EH (cell line): ENCODE measurements at places on chromosomes 5 and 9.
A peak's percentile ranks its signal among the peaks of the same experiment; 100 is the strongest.

- DNase-seq: peak; percentile 97
Measured at GRCh38 chr9:14366076-14366475, 52.1 kb upstream of the NFIB start.

- DNase-seq: no peak
Measured at GRCh38 chr5:58620336-58620735, 37.5 kb downstream of the RAB3C start.

DNA sequence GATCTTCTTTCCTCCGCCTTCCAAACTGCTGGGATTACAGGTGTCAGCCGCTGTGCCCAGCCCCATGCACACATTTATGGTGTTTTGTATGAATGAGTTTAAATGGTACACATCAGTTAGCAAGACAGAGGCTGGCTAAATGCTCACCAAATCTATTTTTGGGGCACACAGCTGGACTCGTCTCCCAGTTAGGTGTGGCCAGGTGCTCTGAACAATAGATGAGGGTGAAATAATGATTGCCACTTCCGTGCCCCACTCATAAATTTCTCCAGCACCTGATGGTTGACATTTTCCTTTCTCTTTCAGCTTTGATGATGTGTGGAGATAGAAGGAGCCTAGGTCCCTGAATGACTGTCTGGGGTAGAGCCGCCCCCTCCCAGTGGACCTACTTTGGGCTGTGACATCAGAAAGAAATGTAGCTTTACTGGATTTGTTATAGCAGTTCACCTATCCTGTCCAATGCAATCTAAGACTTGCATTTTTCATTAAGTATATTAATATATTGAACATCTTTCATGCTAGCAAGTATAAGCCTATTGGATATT is 8.6 kb upstream of the RAPGEF1 start:
- no peak for DNase-seq

- DNase-seq: no peak
Measured at GRCh38 chr5:27911216-27911615, 872.8 kb upstream of the CDH9 start.

GRCh38 chr9:34375901-34376595 is 650 bp downstream of the MYORG start:
- peak; percentile 20 for DNase-seq

GRCh38 chr5:55313870-55314617 is 6.3 kb downstream of the MTREX start:
- DNase-seq: no peak

DNA sequence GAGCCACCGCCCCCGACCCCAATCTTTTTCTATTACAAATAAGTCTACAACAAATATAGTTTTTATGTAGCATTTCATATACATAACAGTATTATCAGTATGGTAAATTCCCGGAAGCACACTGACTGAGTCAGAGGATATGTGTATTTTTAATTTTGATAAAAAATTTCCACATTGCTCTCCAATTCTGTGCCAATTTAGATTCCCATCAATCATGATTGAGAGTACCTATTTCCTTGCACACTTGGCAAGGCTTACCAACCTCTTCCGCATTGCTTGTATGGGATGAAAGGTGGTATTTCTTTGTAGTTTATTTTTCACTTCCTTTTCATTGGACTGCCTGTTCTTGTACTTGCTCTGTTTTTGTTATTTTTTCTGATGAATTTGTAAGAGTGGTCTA is 204.6 kb downstream of the RFX3 start:
- no peak for DNase-seq

DNA sequence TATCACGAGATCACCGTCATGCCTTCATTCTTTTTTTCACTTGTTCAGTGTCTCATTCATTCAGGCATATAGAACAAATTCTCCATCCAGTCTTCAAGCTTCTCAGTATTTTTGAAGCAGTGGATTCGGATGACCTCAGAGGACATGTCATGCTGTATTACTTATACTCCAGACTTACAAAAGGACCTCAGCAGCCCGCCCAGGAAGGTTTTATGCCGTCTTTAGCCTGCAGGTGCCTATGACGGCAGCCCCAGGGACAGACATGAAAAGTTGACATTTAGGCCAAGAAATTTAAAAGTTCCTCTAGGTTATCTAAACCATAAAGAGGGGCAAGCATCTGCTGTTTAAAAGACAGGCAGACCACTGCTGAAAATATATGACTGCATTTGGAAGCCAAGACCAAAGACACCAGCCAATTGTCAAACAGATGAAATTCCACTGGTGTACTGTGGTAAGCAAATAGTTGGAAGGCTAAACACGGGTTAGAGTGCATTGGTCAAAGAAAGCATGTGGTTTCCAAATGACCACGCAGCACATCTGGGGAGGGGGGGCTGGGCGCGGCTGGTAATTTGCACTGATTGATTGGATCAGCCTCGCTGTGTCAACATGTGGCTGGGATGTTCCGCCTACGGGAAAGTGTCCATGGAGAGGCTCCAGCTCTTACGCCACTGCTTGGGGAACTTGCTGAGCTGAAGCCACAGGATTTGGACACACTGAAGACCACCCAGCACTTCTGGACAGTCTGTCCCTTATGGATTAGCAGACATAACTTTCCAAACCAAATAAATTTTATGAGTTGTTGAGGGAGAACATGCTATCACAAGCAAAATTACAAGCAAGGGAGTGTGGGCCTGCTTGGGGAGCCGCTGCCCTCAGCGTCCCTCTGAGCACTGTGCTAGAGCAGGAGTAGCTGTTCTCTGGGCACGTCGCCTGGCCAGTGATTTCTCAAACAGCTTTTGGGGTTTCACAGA is 173.6 kb downstream of the FANCC start:
- peak; percentile 30 for DNase-seq

GRCh38 chr9:68981789-68982188 is 32.1 kb downstream of the PRKACG start:
- DNase-seq: peak; percentile 18

GRCh38 chr9:33917036-33917435 is 100.1 kb downstream of the UBE2R2 start:
- no peak for DNase-seq

DNA sequence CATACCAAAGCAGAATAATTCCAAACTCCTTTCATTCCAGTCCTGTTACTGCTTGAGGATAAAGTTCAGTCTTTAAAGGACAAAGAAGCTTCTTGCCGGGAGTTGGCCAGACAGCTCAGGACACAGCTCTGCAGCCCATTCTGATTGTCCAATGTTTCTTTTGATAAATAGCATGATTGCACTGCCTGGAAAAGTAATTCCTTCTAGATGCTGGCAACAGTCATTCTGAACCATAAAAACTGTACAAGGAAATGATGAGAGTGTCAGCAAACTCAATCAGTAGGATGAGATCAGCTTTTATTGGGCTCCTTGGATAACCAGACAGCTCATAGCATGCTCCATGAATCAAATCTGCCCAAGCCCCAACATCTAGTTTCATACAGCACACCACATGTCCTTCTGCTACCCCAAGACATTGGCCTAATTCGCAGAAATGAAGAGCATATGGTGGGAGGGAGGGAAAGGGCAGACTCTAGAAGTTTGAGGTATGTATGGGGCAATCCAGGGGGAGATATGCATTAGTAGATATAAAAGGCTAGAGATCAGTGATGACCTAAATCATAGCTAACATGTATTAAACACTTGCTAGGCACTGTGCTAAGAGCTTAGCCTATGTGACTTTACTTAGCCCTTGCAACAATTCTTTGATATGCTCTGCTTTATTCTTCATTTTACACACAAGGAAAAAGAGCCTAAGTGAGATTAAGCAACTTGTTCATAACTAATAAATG is 219.9 kb upstream of the NREP start:
- DNase-seq: peak; percentile 87

DNA sequence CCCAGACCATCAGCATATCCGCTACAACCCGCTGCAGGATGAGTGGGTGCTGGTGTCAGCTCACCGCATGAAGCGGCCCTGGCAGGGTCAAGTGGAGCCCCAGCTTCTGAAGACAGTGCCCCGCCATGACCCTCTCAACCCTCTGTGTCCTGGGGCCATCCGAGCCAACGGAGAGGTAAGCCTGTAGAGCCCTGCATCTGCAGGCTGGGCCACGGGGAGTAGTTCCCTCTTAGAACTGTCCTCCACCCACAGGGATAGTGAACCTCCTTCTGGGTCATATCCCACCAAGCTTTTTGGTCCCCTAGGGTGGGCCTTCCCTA is 569 bp downstream of the GALT start:
- no peak for DNase-seq

- no peak for DNase-seq
Measured at GRCh38 chr9:35718721-35719511, 13.1 kb downstream of the TLN1 start.

DNA sequence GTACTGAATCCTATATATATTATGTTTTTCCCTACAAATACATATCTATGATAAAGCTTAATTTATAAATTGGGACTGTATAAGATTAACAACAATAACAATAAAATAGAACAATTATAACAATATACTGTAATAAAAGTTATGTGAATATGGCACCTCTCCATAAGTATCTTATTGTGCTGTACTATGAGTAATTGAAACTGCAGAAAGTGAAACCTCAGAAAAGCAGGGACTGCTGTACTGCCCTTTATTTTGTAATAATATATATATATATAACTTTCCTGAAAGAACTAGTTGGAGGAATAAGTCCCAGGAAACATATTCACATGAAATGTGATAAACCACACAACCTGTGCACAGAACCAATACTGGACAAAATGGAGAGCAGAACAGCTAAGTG is 77.3 kb downstream of the PAM start:
- no peak for DNase-seq

GRCh38 chr9:111659691-111660090 is 1.7 kb upstream of the GNG10 start:
- DNase-seq: no peak

GRCh38 chr5:2260211-2261003 is 377.7 kb upstream of the IRX4 start:
- no peak for DNase-seq

DNA sequence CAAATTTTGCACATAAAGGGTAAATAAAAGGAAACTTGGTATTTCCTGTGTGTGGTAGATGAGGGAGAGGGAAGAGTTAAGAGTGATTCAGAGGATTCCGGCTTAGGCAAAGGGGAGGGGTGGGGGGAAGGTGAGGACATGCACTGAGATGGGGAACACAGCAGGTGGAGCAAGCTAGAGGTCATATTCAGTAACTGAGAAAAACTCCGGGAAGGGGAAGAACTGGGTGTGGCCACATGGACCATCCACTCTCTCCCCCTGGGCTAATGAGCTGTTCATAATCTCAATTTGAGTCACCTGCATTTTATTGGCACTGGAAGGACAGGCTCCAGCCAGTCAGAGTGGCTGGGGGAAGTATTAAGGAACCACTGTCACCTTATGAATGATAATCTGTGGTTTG is 45.1 kb upstream of the UGCG start:
- peak; percentile 45 for DNase-seq

GRCh38 chr5:88518131-88519016 is 249.7 kb upstream of the TMEM161B start:
- DNase-seq: peak; percentile 4

- DNase-seq: peak; percentile 76
Measured at GRCh38 chr5:140351609-140352334, 5.4 kb upstream of the HBEGF start.

DNA sequence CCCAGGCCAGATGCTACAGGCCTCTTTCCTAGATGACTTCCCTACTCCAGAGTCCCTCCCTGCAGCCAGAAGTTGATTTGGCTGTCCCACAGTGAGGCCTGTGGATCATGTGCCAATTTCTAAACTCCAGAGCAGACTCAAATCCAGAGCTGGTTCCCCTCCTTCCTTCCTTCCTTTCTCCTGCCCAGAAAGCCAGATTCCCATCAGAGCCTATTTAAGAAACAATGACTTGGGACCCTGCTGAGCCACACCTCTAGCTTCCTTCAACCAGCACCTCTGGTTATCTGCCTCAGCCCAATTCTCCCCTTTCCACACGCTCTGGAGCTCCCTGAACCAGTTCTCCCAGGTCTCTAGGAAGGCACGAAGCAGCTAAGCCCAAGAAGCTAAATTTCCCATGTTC is 7.2 kb downstream of the FAM219A start:
- DNase-seq: no peak
